ENCODE measurements at places on chromosomes 2 and 18.

- no peak for DNase-seq
Measured at GRCh38 chr2:191680639-191681038, 2.7 kb downstream of the NABP1 start.

DNA sequence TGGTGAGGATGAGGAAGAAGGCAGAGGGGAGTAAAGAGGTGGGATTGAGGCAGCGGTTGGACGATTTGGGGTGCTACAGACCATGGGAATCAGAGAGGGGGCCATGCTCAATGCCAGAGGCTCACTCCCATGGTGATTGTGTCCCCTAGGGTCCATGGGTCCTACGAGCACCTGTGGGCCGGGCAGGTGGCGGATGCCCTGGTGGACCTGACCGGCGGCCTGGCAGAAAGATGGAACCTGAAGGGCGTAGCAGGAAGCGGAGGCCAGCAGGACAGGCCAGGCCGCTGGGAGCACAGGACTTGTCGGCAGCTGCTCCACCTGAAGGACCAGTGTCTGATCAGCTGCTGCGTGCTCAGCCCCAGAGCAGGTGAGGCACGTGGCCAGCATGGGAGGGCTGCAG, 5.2 kb downstream of the CAPN10 start:
- no peak for DNase-seq

DNA sequence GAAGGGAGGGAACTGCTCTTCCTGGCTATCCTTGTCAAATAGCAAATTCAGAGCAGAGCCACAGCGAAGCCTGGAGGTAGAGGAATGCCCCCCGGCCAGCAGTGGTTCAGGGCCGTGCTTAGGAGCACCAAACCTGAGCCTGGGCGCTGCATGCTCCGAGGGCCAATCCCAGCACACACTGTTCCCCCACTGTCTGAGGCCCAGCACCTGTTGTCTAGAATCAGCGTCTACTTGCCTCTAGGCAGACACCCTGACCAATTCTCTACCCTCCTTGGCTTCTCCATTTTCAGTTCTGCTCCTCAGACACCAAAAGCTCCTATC, 177.6 kb upstream of the PKDCC start:
- DNase-seq, result no peak

DNA sequence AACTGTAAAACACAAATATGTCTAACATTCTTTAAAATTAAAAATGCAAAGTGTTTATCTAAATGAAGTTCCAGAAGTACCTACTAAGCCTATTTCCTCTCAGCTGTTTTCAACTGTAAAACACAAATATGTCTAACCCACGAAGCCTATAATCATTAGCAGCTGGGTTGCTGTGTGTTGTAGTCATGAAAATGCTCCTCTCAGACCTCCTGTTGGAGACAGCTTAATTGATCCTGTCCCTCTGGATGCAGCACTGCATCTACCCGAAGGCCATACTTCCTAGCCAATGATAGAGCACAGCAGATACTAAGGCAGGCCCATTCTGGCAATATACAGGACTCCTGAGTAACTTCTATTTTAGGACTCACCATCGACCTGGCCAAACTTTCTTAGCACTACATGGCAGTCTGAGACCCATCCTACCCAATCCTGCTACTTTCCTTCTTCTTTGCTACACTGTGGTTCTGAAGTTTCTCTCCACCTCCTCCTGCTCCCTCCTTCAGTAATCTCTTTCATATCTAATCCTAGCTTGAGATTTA, 92.5 kb upstream of the RBBP8 start:
- DNase-seq, result no peak

DNA sequence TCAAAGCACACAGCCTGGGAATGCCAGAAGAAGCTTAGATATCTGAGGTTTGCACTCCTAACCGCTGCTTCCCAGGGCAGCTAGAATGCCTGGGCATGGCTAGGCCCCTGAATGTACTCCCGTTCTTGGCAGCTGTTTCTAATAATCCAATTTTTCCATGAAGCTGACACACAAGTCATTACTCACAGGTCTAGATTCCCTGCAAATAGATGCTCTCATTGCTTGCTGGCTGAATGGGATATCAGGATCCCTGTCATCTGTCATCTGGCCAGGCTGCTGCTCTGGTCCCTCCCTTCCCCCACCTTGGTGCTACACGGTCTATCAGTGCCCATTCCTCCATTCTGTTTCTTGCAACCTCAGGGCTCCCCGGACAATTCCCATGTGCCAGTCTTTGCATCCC, 40.7 kb upstream of the TEX51 start:
- no peak for DNase-seq

GRCh38 chr2:43224131-43224570, 2.3 kb downstream of the ZFP36L2 start:
- peak; percentile 93 for DNase-seq

DNA sequence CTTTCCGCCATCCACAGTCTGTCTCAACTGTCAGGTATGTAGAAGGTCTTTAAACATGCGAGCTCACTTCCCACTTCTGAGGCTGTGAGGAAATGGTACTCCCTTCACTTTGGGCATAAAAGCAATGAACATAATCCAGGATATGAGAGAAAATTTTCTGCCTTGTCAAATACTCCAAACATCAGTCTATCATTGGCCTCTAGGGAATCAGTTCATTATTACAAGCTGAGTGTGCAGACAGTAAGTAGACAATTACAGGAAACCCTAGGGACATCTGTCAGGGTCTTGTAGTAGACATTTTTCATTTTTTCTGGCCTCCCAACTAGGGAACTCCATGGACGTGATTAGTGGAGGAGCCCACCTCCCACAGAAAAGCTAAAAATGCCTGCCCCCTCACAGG, 13.6 kb upstream of the APCDD1 start:
- no peak for DNase-seq

- DNase-seq, result peak; percentile 89
Measured at GRCh38 chr18:12271376-12272235, 17.4 kb downstream of the CIDEA start.

DNA sequence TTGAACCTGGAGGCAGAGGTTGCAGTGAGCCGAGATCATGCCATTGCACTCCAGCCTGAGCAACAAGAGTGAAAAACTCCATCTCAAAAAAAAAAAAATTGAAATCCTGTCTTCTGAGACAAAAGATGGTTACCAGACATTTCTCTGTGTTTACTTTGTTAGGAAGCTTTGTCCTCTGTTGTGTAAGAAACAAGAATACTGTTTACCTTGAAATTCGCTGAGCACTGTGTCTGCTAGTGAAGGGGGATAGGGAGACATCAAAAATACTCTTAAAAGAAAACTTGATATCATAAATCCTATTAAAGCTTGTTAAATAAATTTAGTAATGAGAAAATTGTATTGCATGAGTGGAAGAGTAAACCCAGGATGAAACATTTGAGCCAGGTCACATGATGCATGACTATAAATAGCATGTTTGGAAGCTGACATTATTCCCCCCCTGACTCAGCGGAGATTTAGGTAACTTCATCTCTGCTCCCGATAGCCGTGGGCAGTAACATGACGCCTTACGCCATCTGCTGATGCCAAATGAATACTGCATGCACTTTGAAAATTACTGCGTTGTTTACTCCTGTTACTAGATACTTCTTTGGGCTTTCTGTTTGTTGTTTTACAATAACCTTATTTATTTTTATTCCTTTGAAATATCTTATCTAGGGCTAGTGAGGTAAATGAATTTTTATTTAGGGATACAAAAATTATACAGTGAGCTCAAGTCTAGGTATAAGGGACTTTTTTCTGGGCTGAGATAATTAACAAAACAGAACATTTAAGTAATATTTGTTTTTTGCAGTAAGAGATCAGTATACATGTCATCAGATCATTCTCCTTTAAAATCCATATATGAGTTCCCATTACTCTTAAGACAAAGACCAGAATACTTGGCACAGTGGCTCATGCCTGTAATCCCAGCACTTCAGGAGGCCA, 134.9 kb downstream of the MAP3K20 start:
- DNase-seq, result peak; percentile 91

DNA sequence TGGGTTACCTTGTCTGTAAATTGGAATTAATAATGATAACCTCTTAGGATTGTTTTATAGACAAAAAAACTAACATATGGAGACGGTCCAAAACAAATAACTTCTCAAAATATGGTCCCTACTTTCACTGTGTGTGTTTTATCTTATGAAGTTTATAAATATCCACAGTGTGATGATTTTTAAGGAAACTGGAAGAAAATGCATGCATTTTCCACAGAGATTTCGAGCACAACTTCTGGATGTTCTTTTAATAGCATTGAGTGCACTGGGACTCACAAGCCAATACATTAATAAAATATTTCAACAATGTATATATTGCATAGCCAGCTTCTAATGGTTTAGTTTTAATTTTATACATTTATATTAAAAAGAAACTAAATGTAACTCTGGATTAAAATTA, 87.9 kb upstream of the SPHKAP start:
- no peak for DNase-seq

DNA sequence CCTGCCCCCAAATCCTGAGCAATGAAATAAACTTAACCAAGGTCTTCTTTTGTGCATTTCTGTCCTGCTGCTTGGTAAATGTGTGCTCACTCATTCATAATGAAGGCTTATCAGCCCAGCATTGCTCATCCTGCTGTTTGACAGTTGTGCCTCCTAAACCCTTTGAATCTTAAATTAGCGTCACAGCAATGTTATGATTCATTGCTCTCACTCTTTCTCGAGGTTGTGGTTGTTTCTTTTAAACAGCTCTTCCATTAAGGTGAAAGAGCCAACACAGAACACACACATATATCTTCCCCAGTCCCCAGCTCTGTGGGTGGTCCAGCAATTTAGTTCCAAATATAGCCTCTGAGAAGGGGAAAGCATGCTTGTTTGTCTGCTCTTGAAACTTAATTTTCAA, 84.0 kb downstream of the EVA1A start:
- DNase-seq, result no peak

DNA sequence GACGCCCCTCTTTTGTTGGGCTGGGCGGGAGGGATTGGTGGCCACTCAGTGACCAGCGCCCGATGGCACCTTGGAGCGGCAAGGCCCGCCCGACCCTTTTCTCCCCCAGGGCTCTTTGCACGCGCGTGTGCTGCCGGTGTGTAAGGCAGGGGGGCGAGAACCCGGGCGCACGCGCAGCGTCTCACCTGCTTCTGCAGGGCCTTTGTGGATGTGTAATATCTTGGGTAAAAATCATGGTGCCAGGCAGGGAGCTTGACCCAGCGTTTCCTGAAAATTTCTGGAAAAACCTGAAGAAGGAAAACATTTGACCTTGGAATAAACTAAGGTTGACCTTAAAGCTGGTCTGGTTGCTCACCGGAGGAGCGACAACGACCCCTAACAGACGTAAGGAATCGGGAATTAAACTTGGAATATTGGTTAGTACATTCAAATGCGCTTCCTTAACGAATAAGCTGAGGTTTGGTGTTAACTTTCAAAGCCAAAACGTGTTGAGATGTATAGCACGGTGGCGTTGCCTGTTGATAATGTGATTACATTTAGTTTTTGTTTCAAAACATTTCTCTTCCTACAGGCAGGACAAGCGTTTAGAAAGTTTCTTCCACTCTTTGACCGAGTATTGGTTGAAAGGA, 438 bp downstream of the HSPE1 start:
- DNase-seq, result peak; percentile 63

DNA sequence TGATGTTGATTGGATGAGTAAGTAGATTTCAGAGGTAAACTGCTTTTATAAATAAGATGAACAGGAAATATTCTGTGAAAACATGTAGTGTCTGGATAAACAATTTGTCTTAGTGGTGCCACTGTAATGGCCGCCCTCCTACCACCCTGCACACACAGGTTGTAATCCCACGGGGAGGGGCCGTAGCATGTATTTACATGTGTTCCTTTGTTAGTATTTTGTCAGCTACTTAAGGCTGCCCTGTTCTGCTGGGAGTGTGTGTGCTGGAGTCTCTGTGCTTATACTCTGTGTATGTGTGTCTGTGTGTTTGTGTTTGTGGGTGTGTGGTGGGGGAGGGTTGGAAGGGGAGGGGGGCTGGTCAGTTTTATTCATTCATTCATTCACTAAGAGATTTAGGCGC, 5.1 kb downstream of the TSHZ1 start:
- no peak for DNase-seq

- DNase-seq, result peak; percentile 75
Measured at GRCh38 chr2:46913471-46914381, 1.9 kb downstream of the MCFD2 start.

- no peak for DNase-seq
Measured at GRCh38 chr2:218428846-218429558, 10.1 kb downstream of the VIL1 start.

DNA sequence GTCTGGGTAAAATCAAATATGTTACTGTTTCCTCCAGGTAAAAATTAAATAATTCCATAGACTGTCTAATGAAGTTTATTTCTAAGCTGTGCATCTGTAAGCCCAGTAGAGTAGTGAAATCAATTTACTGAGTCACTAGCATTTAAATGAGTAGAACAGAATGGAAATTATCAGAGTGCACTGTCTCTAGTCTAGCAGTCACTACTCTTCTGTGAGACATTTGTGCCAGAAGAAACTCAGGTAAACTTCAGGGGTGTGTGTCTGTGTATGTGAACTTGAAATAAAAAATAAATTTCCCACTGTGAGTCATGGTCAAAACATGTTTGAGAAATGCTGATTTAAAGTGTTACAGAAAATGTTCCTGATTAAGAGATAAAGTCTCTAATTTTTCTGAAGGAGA, 146.4 kb downstream of the RIF1 start:
- DNase-seq, result peak; percentile 40

DNA sequence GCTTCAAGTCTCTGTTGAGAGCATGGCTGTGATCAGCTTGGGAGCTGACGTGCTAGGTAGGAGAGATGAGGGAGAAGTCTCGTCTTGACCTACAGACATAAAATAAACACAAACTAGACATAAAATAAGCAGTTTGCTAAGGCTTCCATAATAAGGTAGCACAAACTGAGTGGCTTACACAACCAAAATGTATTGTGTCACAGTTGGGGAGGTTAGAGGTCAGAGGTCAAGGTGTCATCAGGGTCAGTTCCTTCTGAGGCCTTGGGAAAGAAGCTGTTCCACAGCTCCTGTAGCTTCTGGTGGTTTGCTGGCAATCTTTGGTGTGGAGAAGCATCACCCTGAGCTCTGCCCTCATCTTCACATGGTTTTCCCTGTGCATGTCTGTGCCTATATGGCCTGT, 20.2 kb downstream of the DAW1 start:
- no peak for DNase-seq

GRCh38 chr2:188430705-188431104, 139.0 kb downstream of the GULP1 start:
- DNase-seq, result peak; percentile 57

GRCh38 chr18:493986-494983, 6.2 kb downstream of the COLEC12 start:
- DNase-seq, result no peak

- no peak for DNase-seq
Measured at GRCh38 chr18:43744960-43745745, 467.9 kb upstream of the SYT4 start.

GRCh38 chr2:23788100-23788499, 138.8 kb downstream of the ATAD2B start:
- DNase-seq, result peak; percentile 60

GRCh38 chr2:130756874-130757668, 1.7 kb downstream of the AMER3 start:
- no peak for DNase-seq

GRCh38 chr2:189683348-189683747, 8.9 kb downstream of the ANKAR start:
- DNase-seq, result no peak

GRCh38 chr2:212402316-212402715, 136.3 kb downstream of the ERBB4 start:
- no peak for DNase-seq

- DNase-seq, result no peak
Measured at GRCh38 chr18:13422541-13423147, 204.1 kb downstream of the LDLRAD4 start.

All from OCI-M1 (cell line).